ENCODE measurements at places on chromosomes 16 and 17.
A peak's percentile ranks its signal among the peaks of the same experiment; 100 is the strongest.

- DNase-seq: no peak
Observed at GRCh38 chr16:85626191-85626981, 13.3 kb downstream of the GSE1 start.

DNA sequence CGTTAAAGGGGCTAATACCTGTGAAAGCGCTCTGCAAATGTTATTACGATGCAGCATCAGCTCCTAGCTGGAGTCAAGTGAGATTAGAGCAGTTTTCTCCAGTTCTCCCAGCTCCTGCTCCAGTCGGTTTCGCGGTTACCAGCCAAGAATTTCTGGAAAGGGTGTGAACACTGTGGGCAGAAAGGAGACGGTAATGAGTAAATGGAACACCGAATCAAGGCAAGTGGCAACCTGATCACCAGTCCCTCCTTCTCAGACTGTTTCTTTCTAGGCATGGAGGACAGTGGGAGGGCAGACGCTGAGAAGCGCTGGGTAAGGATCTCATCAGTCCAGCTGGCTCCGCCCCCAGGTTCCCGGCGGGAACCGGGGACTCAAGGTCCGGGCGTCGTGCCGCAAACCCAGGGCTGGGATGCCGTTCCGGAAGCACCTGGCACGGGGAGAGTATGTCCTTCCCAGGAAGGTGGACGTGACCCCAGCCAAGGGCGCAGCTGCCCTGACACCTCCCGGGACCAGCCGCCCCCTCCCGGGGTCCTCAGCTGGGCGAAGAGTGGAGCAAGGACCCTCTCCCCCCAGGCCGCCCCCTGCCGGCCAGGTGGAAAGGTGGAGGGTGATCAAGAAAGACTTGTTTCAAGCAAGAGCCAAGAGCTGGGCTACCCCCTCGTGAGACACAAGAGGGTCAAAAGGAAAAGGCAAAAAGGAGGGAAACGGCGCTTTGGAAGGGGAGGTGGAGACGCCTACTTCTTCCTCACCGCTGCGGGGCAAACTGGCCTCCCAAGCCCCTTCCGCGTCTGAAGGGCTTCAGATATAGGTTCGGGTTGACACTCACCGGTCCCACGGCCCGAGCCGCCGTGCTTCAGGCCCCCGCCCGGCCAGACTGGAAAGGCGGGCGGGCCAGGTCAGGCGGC, 481 bp downstream of the MYO19 start:
- DNase-seq: peak; percentile 53

DNA sequence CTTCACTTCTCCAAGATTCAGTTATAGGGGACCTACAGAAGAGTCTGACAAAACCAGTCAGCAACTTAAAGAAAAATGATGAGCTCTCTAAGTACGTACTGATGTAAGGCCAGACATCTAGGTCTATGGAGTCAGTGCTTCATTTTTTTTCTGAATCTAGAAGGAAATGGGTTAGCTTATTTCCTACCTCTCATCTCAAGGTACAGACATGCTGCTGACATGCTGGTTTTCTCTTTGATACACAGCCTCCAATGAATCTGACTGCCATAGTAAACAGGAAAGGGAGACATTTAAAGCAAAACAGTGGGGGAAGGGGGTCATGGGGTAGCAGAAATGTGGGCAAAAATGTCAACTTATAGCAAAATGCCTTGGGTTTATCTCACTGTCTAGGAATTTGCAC, 16.4 kb downstream of the CDR2 start:
- no peak for DNase-seq

GRCh38 chr16:19153876-19154275, 14.2 kb upstream of the SYT17 start:
- no peak for DNase-seq

GRCh38 chr17:17710728-17711541, 29.7 kb downstream of the RAI1 start:
- no peak for DNase-seq

DNA sequence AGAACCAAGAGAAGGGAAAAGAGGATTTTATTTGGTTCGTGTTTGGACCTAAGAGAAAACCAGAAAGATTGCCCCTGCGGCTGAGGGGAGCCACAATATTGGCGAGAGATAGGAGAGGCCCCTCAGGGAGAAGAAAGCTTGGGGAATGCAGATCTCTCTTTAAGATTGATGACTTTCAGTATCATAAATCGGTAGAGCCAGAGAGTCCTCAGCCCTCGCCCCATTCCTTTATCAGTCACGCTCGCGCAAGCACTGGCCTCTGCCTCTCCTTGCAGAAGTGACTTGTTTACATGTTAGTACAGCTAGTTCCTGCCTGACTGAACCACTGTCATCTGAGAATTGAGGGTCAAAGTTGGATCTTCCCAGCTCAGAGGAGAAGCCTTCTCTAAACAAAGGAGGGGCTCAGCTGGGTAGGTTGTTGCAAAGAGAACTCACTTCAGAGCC, 21.5 kb upstream of the KRT19 start:
- no peak for DNase-seq

DNA sequence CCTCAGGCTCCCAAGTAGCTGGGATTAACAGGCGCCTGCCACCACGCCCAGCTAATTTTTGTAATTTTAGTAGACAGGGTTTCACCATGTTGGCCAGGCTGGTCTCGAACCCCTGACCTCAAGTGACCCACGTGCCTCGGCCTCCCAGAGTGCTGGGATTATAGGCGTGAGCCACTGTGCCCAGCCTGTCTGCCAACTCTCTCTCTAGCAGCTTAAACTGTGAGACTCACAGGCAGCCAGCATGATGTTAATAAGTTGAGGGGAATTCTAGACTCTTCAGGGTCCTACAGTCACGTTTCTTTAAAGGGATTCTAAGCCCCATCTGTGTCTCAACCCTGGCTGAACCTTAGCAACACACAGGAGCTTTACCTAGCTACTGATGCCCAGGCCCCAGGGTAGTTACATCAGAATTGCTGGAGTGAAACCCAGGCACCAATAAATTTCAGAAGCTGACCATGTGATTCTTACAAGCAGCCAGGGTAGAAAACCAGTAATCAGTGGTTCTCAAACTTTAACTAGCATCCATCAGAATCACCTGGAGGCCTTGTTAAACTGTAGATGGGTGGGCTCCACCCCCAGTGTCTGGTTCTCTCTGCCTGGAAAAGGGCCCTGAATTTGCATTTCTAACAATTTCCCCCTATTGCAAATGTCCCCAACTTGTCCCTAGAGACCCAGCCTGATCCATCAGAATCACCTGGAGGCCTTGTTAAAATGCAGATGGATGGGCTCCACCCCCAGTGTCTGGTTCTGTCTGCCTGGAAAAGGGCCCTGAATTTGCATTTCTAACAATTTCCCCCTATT, 30.7 kb downstream of the GPRC5B start:
- DNase-seq: no peak

- DNase-seq: no peak
Observed at GRCh38 chr16:10114409-10114808, 67.8 kb downstream of the GRIN2A start.

GRCh38 chr16:56421976-56422669, 3.2 kb downstream of the AMFR start:
- no peak for DNase-seq

DNA sequence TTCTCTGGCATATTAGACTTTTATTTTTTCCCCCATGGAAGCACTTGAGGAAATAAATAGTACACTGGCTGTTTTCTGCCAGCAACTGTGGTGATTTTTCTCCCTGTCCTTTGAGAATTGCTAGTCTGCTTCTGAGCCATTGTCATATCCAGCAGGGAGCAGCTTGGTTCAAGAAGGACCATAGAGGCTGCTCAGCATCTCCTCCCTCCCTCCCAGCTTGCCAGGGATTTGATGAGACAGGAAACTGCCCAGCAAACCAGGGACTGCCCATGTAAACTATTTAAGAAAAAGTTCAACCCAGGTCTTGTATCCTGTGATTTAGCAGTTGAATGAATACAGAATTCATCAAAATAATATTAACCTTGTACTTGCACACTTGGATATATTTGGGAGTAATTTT, 39.5 kb downstream of the CYB5B start:
- no peak for DNase-seq

DNA sequence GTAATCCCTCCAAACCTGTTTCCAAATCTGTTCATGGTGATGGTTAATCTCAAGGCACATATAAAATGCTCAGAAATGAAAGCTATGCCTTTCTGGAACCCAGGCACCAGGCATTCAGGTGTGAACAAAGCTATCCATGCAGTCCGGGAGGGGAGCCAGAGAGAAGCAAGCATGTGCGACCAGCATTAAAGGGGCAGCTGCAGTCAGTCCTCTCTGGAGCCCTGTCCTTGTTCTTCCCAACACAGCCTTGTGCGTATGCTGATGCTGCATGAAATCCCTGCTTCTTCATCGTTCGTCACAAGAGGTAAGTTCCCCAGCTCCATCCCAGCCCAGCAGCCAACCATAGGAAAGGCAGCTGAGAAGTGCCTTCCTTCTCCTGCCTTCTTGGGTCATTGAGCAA, 148.7 kb downstream of the GRIN2A start:
- no peak for DNase-seq

- DNase-seq: peak; percentile 7
Observed at GRCh38 chr17:61412860-61413660, 13.4 kb downstream of the TBX2 start.

GRCh38 chr16:82963653-82964052, 336.9 kb downstream of the CDH13 start:
- DNase-seq: no peak

DNA sequence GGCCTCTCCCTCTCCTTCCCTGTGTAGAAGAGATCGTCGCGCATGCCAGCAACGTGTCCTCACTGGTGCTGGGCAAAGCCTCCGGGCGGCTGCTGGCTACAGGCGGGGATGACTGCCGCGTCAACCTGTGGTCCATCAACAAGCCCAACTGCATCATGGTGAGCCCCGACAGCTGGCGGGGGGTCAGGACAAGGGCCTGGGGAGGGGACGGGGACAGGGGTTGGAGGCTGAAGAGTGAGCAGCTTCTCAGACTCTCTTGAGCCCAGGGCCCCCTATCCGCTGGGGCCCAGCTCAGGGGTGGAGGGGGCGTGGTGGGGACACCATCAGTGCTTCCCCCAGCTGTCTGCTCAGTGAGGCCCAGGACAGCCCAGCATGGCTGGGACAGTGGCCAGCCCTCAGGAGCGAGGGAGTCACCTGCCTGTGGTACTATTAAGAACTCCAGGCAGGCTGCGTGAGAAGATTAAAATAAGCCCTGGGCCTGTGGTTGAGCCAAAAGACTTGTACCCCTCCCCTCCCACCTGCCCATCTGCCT, 6.2 kb downstream of the KATNB1 start:
- DNase-seq: no peak

- DNase-seq: no peak
Observed at GRCh38 chr16:78608305-78608776, 508.9 kb downstream of the WWOX start.

- DNase-seq: peak; percentile 36
Observed at GRCh38 chr17:65583921-65584603, 22.6 kb upstream of the AXIN2 start.

- no peak for DNase-seq
Observed at GRCh38 chr16:77684181-77684526, 38.2 kb upstream of the NUDT7 start.

- DNase-seq: no peak
Observed at GRCh38 chr16:580946-581498, 8.8 kb upstream of the RAB40C start.

- no peak for DNase-seq
Observed at GRCh38 chr17:231191-231965, 49.9 kb upstream of the DOC2B start.

GRCh38 chr17:48558831-48559121, 13.9 kb upstream of the HOXB2 start:
- no peak for DNase-seq

DNA sequence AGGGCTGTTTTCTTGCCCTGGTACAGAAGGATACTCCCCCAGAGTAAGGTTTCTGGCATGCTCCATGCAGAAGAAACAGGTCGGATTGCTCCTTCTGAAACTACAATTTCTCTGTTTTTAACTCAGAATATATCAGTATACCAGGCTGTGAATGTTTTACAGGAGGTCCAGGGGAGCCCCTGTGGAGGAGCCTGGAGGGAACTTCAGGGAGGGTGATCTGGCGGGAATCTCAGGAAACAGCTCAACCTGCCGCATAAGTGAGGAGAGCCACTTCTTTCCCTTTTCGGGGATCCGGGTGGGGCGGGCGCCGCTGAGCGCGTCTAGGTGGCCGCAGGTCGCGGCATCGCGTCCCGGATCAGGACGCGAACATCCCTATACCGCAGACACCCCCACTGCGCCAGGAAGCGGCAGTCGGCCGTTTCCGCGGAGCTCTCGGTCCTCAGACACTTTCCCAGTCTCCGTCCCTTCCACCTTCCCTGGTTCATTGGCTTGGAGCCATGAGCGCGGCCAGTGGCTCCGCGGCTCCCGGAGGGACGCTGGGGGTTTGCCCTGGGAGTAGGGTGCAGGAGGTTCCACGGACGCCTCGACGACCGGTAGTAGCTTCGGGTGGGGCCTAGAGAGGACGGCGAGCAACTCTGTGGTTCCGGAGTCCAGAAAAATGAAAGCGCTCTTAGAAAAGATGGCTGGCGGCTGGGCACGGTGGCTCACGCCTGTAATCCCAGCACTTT, 3.1 kb upstream of the ZNF764 start:
- peak; percentile 35 for DNase-seq

GRCh38 chr17:1592751-1593629, 30.4 kb upstream of the PITPNA start:
- DNase-seq: peak; percentile 23

DNA sequence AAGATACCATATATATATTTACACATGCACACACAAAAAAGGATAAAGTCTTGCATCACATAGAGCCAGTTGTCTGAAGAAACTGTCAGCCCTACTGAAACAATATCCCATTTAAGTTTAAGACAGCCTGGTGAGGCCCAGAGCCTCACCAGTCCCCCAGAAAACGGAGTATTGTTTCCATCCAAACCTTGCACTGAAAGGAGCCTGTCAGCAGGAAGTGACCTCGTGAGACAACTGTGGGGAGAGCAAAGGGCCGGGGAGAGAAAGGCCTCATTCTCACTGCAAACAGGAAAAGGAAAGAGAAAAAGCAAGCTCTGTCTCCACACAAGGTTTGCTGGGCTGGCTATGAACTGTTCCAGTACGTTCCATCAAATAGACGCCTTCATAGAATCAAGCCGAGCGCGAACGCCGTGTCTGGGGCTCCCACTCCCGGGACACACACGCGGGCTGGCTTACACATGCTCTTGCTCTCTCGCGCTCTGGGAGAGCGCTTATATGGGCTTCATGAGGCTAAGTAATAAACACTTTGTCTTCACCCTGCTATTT, 44.4 kb upstream of the ZFHX3 start:
- no peak for DNase-seq

- DNase-seq: no peak
Observed at GRCh38 chr16:959232-960040, 11.3 kb downstream of the LMF1 start.

GRCh38 chr16:25013049-25013448, 2.1 kb downstream of the ARHGAP17 start:
- DNase-seq: no peak

DNA sequence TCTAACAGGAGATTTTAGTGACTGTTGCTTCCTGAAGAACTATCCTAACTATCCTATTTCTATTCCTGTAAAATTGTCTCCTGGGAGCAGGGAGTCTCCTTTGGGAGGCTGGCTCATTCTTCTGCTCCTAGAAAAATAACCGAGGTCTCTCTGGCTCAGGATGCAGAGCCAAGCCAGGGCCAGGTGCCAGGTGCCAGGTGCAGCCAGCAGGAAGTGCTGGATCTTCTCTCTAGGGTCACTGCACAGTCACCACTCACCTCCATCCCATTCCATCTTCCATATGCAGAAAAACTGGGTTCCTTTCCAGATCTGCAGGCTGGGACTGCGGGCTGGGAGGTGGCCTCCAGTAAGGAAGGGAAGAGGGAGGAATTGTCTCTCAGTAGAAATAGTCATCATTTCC, 3.8 kb upstream of the TMC7 start:
- no peak for DNase-seq

- DNase-seq: no peak
Observed at GRCh38 chr17:82007495-82008257, 15.0 kb downstream of the CENPX start.

Data from activated naive CD4-positive, alpha-beta T cell treated with anti-CD3 and anti-CD28 coated beads for 36 hours (primary cell).